ENCODE measurements at places on chromosomes 1 and 21.
A peak's percentile ranks its signal among the peaks of the same experiment; 100 is the strongest.

- DNase-seq = no peak
Measured at GRCh38 chr1:44684525-44684924, 10.0 kb downstream of the ARMH1 start.

DNA sequence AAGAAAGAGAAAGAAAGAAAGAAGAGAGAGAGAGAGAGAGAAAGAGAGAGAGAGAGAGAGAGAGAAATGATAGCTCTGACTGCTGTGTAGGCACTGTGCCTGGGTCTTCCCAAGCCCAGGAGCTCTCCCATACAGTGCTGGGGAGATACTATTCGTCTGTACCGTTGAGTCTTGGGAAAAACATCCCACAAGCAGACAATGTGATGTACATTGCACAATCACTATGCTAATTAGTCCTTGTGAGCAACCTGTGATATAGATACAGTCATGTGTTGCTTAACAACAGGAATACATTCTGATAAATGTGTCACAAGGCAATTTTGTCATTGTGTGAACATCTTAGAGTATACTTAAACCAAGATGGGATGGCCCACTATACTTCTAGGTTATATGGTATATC lies 381.0 kb downstream of the HHAT start:
- no peak for DNase-seq

DNA sequence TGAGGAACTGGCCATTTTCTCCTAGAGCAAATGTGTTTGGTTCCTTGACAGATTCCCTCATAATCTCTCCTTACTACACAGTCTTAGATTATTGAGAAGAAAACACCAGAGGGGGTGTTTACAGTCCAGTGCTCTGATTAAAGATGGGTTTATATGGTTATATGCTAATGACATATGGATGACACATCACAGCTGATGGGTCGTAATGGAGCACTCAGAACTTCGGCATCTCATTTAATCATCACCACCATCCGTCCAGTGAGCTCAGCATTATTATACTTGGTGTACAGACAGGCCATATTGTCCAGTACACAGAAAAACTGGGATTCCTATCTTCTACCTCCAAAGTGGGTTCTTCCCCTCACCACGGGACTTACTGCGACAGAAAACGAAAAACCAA lies 22.3 kb upstream of the NR5A2 start:
- DNase-seq = no peak

DNA sequence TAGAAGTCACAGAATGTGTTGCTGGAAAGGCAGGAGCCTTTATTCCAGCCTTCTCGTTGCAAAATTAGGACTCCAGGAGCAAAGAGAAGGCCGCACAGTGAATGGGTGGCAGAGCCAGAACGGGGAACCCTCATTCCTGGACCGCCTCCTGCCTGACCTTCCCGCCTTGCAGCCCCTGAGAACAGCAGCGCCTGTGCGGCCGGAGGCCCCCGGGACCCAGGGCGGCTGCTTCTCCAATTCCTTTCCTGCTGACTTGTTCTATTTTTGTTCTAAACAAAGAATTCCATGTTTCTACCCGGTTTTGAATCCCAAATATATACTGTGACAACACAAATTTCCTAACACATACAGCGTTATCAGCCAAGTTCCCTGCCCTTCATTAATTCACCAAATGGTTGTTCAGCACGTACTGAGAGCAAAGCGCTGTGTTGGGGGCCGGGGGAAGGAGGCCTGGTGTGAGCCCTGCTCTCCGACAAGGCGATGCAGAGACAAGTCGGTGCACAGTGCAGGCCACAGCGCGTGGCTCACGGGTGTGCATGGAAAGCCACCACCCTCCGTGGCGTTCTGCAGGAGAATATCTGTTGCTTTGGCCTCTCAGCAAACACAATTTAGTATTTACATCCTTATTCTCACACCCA lies 31.9 kb upstream of the COL6A2 start:
- DNase-seq = no peak

DNA sequence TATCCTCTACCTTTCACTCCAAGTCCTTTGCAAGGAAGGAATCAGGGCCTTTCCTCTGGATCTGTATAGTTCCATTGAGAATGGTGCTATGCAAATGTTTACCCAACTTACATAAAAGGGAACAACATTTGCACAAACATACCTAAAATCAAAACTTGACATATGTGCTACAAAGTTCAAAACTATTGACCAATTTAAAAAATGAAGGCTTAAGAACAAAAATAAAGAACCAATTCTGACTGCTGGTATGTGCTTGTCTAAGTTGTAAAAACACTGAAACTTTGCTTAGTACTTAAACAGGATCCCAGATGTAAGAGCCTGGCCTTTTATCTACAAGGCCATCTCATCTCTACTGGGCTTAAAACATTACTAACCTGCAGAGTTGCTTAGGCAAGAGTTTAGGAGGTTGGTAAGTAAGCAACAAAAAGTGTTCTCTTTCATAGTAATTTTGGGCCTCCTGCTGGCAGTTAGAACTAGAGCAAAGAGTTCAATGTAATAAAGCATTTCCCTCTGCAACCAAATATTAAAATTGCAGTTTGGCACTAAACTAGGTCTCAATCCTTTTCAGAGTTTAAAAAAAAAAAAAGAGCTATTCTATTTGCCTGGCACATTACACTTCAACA lies 2.0 kb downstream of the SCMH1 start:
- DNase-seq = no peak

- no peak for DNase-seq
Measured at GRCh38 chr1:88730995-88731394, 46.9 kb downstream of the PKN2 start.

DNA sequence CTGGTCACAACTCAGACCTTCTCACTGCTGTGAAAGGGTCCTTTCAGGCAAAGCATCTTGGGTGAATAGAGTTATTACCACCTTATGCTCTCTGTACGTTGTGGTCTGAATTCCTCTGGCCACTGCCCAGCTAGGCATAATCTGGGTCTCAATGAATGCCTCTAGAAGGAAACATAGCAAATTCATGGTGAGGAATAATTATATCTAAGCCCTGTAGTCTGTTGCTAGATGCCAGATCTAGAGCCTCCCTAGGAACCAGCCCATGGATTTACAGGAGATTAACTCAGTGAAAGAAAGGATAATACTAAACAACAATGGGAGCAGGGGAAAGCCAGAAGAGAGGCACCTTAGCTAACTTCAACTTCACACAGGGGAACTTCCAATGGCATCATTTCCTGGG lies 2.4 kb upstream of the COL11A1 start:
- no peak for DNase-seq

DNA sequence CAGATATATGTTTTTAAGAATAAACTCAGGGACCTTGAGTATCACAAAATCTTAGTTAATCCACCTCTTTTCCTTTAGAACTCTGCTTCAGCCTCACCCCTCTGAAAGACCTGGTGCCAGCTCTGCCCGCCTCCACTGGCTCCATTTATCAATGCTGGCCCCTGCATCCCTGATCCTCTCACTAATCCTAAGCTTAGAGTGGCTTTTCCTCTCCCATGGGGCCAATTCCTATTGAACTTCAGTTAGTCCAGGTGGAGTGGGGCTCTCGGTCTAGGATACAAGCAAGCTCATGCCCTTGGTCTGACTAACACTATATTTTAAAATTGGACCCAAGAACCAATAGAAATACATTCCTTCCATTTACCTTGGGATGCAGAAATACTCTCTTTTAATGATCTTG lies 87.0 kb downstream of the RGS7 start:
- DNase-seq = no peak

DNA sequence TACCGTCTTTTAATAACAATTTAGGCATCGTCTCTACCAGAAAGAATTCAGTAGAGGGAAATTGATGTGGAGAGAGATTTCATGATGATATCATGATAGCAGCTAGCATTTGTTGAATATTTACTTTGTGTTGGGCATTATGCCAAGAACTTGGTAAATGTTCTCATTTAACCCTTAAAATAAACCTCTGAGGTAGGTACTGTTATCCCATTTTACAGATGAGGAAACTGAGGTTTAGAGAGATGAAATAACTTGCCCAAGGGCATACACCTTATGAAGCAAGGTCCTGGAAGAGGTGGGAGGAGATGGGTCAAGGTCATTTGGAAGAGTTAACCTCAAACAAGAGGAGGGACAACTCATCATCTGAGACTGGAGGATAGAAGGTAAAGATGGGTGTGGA lies 34.8 kb downstream of the TSNAX start:
- DNase-seq = no peak

DNA sequence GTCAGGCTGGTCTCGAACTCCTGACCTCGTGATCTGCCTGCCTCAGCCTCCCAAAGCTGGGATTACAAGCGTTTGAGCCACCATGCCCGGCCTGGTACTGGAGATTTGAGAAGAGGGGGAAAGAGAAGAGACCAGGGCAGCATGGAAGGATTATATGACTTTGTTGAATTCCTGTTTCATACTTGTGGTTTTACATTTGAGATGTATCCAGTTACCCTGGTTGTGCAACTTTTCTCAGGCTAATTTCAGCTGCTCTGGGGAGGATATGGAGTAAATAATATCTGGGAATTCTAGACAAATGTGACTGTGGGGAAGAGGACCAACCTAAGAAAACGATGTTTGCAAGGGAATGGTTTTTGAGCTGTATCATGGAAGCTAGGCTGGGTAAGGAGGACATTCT lies 89.5 kb upstream of the GREM2 start:
- no peak for DNase-seq

- DNase-seq = no peak
Measured at GRCh38 chr1:100440075-100440809, 87.9 kb downstream of the CDC14A start.

DNA sequence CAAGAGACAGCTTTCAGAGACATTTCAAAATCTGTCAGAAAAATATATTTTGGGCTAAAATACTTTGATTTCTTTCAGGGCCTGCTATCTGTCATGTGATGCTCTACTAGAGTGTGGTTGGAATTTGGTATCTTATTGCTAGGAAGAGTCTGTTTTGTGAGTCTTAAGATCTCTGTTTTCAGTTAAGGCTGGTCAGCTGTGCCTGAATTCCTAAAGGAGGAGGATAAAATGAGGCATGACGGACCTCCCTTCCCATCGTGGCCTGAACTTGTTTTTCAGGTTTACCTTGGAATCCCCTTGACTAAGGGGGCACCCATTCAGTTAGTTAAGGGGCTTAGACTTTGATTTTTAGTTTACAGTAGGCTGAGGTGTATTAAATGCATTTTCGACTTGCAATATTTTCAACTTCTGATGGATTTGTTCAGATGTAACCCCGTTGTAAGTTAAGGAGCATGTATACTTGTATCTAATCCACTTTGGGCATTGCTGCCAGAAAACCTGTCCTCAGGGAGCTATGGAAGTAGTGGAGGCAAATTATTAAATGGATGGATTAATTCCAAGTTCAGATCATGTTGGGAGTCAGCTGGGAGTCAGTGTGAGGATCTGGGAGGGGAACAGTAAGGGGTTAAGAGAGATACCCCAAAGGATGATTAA lies 18.3 kb downstream of the CAPN2 start:
- no peak for DNase-seq

GRCh38 chr1:11704194-11704529 lies 12.7 kb downstream of the DRAXIN start:
- no peak for DNase-seq

DNA sequence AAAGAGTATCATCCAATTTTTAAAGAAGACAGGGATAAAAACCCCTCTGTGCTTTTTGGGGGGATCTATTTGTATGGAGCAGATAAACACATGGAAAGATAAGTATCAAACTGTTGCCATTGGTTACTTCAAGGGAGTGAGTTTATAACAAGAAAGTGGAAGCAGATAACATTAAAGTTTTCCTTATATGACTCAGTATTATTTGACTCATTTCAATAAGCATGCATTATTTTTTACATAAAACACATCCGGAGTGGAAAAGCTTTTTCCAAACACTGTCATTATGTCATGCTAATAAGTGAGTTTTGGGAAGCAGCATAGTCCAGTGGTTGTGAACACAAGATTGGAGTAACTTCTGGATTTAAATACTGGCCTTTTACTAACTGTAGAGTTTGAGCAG lies 452.2 kb downstream of the LTN1 start:
- no peak for DNase-seq

DNA sequence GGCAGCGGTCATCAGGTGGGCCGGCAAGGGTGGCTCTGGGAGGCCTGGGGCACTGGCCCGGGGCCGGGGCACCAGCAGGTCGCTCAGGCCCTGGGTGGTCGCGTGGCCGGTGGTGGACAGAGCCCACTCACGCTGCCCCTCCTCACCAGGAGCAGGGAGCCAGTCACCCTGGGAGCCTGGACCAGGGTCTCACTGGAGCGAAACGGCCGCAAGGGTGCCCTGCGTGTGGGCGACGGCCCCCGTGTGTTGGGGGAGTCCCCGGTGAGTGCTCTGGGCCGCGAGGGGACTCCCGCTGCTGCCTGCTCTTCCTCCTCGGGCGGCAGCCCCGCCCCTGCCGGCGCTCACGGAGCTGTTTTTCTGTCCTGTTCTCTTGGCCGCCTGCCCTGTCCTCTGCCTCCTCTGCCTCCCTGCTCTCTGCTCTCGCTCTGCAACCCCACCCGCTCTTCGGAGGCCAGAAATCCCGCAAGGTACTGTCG lies 23.5 kb downstream of the RNF223 start:
- peak; percentile 63 for DNase-seq

DNA sequence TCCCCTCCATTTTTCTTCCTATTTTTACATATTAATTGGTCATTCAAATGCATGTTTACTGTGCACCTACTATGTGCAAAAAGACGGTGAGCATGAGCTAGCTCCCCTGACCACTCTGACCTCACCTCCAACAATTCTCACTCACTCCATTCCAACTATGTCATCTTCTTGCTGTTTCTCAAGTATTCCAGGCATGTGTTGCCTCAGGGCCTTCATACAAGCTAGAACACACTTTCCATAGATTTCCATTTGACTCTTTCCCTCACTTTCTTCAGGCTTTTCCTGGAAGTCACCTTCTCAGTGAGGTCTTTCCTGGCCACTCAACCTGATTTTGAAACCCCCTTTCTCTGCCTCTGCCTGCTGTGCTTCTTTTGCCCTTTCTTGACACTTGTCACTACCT lies 32.6 kb downstream of the CHIA start:
- DNase-seq = no peak

DNA sequence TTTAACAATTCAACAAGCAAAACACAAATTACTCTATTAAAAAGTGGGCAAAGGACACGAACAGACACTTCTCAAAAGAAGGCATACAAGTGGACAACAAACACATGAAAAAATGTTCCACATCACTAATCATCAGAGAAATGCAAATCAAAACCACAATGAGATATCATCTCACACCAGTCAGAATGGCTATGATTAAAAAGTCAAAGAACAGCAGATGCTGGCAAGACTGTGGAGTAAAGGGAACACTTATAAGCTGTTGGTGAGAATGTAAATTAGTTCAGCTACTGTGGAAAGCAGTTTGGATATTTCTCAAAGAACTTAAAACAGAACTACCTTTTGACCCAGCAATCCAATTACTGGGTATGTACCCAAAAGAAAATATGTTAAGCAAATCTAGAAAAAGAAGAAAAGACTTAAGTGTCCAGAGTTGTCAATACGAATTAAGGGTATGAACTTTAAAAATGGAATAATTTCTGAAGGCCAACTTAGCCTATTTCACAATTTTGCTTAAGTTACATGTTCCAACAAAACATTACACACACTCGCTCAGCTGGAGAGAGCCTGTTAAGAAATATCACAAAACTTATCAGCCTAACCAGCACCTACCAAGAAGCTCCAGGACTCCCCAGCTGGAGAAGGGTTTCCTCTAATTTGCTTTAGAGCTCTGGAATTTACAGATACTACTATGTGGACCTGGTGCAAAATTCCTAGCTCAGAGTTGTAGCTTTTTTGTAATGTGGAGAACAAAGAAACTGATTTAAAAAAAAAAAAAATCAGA lies 232.1 kb downstream of the DUSP10 start:
- no peak for DNase-seq

All from left ventricle myocardium inferior (tissue), 1 donor.